ENCODE measurements at places on chromosomes 12 and 14.
A peak's percentile ranks its signal among the peaks of the same experiment; 100 is the strongest.

- DNase-seq: no peak
These were observed 1.0 kb downstream of the PGF start for GRCh38 chr14:74954232-74954946.

DNA sequence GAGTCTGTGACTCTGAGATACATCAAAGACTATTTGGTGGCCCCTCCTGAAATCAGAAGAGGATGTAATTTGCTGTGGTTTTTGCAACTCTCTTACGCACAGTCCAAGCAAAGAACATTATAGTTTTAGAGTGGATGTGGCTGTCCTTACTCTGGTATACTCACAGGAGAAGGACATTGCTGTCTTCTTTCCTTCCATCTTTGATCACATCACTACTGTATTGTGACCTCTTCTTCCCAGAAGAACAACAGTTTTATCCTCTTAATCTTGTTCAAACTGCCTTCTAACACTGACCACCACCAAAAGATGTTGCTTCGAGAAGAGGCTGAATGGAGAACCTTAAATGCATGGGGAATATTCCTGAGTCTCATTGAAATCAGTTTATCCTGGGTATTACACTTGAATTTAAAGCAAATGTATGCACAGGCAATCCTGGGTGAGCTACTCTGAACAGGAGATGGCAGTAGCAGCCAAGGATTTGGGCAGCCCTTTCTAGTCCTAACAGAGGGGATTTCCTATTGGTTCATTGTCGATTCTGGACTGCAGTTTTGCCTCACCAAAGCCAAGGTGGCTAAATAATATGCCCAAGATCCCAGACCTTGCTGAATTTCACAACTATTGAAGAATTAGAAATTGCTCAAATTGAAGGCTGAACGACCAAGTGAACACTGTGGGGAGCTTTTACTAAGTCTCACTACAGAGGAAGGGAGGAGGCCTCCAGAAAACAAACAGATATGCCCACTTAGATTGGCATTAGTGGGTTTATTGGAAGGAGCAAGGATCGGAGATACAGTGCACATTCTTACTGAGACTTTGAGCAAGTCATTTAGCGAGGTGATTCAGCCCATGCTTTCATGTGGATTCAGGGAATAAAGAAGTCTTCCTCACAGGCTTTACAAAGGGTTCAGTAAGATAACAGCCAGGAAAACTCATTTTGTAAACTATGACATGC, 282.8 kb downstream of the PAWR start:
- no peak for DNase-seq

DNA sequence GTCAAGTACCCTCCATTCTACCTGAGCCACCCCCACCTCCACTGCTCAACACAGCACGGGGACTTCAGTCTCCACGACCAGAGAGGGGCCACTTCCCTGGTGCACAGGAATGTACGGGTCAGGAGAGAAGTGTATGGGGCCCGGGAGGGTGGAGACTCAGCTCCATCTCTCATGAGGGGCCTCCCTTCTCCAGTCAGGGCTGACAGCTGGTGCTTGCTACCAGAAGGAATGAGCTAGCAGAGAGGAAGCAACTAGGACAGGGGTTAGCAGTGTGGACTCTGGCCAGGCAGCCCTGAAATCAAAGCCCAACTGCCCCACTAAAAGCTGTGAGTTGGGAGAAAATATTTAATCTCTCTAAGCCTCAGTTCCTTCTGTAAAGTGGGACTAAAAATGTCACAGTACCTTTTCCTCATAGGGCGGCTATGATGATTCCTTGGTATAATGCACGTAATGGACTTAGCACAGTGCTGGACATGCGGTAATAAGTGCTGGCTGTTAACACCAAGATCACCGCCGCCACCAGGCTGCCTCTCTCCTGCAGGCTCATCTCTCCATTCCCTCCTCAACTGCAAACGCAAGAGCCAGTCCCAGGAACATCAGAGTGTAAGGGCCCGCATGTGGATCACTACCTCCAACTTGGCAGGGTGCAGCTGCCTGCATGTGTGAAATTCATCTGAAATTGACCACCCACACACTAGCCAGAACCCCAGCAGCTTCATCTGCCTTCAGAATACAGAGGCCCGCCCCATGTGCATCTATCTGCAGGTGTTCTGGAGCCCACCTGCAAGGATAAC, 14.6 kb downstream of the ACTN1 start:
- no peak for DNase-seq

DNA sequence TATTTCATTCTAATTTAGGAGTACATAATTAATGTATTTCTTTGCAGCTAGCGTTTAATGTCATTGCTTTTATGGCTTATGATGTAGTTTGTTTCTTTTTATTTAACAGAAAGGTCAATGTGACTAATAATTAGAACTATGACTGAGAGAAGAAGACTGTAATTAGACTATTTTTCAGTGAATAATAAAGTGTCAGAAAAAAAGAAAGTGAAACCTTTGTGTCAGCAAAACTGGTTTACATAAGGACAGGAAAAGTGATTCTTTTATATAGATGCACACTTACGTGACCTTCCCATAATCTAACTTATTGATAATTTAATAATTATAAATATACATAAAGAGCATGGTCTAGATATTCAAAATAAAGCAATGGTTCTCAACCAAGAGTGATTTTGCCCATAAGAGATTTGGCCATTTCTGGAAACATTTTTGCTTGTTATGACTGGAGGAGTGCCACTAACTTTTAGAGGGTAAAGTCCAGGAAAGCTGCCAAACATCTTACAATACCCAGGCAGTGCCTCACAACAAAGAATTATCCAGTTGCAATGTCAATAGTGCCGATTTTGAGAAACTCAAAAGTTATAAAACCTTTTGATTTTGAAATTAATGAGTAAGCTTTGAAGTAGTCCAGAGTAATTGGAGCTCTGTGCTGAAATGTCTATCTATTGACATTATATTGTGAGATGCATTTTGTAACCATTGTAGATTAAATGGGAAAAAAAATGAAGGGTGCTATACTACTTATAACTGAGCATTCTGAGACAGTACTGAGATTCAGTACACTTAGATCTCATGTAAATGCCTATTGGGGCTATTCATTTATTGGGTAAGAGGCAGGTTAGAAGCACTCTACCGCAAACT, 227.1 kb downstream of the C12orf50 start:
- no peak for DNase-seq

- DNase-seq: no peak
These were observed 954 bp upstream of the SLC39A2 start for GRCh38 chr14:20998139-20998538.

- DNase-seq: no peak
These were observed 28.7 kb downstream of the COX8C start for GRCh38 chr14:93375673-93376156.

- no peak for DNase-seq
These were observed 149.0 kb upstream of the IGF1 start for GRCh38 chr12:102629262-102629888.

DNA sequence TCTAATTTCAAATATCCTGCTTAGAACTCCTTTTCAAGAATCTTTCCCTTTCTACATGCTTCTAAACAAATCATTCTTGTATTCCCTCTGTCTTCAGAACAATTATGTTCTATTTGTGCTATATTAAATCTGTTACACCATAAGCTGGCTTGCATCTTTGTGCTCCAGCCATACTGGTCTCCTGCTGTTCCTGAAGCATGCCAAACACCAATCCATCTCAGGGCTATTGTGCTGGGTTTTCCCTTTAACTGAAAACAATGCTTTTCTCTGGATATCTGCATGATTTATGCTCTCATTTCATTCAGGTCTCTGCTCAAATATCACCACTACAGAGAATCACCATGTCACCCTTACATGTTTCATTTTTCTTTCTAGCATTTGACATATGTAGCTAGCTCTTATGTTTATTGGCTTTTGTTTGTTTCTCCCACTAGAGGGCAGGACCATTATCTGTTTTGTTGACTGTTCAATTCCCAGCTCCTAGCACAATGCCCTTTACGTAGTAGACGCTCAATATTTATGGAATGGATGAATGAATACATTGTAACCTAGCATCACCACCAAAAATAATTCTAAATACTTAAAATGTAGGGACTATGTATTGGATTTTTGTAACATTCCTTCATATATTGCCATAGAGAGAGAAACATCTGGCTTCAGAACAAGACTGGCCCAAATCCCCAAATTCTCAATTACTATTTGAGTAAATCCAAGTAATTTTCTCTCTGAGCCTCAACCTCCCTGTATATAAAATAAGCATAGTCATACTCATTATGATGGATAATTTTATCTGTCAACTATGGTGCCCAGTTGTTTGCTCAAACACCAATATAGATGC, 302.0 kb upstream of the SYT1 start:
- peak; percentile 30 for DNase-seq

- DNase-seq: no peak
These were observed 172.4 kb upstream of the CAND1 start for GRCh38 chr12:67096533-67097318.

- DNase-seq: no peak
These were observed 19.3 kb downstream of the CPM start for GRCh38 chr12:68913682-68914081.

- no peak for DNase-seq
These were observed 10.1 kb upstream of the RASSF3 start for GRCh38 chr12:64600164-64600561.

DNA sequence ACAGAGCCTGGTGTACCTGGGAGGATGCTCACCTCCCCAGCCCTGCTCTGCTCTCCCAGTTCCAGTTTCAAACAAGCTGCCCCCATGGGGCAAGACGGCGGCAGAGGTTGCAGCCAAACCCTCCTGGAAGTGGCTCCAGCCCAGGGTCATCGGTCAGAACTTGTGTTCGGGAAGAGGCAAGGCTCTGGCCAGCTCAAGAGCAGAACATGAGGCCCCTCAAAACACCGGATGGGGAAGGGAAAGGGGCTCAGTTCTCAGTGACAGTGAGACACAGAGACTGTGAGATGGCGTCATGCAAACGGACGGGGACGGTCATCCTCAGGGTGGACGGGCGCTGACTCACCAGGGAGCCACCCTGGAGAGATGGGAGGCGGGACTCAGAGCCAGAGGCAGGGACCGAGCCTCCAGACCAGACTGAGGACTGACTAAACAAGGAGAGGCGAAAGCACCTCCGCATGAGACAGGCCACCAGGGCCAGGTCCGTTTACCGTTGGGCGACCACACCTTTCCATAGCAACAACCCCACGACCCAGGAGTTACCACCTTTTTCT, 63.9 kb upstream of the GALNT9 start:
- DNase-seq: no peak

GRCh38 chr12:54935235-54935951, 49.2 kb downstream of the TESPA1 start:
- no peak for DNase-seq

GRCh38 chr12:123267335-123267920, 4.2 kb downstream of the CDK2AP1 start:
- DNase-seq: no peak

DNA sequence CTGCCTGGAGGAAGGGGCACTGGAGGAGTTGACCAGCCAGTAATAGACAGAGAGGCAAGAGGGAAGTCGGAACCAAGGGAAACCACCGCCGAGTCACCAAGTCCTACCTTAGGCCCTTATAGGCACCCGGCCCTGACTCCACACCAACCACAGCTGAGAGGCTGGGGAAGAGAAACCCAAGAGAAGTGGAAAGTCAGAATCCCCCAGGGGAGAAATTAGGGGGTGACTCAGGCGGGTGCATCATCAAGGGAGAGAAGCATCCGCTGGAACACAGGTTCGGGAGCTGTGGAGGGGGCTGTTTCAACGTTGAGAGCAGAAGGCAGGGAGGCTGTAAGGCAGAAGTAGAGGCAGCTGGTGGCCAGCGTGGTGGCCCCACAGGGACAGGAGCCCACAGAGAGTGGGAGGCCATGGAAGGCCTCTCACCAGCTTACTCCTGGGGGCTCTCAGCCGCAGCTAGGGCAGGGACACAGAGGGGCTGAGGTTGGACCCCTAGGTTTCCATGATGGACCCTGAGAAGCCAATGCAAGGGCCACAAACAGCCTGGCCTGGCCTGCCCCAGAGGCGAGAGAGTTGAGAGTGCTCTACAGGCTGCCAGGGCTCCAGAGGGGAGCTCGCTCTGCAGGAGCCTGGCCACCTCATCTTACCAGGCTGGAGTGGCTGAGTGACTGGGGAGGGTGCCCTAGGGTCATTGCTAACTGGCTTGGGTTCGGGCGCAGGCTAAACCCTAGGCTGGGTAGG, 1.4 kb upstream of the TRMT61A start:
- no peak for DNase-seq

GRCh38 chr12:57229046-57229633, 371 bp upstream of the SHMT2 start:
- no peak for DNase-seq

DNA sequence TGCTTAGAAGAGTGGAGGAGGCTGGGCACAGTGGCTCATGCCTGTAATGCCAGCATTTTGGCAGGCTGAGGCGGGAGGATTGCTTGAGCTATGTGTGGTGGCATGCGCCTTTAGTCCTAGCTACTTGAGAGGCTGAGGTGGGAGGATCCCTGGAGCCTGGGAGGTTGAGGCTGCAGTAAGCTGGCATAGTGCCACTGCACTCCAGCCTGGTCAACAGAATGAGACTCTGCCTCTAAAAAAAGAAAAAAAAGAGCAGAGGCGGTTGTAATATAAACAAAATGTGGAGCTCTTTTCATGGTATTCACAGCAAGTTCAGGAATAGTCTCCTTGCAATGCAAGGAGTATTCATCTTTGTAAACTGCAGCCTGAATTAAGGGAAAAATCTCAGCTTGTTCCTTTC, 27.2 kb downstream of the ARID2 start:
- DNase-seq: no peak

DNA sequence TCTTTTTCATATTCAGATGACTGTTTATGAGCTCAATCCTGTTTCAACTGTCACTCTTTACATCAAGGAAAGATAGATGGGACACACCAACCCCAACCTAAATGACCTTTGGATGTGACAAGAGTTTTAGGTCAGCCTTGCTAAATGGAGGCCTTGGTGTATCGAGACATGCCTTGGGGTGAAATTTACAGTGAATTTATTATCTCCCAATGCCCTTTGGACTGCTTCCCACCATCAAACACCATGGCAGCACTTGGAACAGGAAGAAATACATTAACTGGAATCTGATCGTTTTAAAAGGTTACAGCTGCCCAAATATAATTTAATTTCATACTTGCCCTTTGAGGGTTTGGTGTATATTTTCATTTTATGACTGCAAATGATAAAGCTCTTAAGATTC, 327.6 kb downstream of the SOX5 start:
- DNase-seq: no peak

GRCh38 chr12:119274636-119275065, 59.9 kb upstream of the CCDC60 start:
- DNase-seq: no peak

DNA sequence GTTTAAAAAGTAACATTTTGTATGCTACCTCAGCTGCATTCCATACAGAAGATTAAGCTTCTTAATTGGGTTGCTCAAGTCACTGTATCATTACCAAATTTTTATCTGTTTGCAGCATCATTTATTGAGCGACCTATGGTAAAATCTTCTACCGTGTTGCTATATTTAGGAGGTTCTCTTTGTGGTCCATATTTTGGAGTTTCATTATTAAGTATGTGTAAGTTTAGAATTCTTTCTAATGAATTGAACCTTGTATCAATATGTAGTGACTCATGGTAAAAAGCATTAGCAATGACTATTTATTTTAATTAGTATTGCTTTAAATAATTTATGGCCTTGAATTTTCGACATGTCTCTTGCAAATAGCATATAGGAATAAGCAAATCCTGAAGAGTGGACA, 42.2 kb downstream of the CSRP2 start:
- no peak for DNase-seq

All from cerebellar nuclear complex (tissue), 1 donor.